NCI-H1105 treated with DMSO at 0.1 percent for 48 hours (cell line): ENCODE measurements at places on chromosomes 11 and 22.

GRCh38 chr11:61728940-61729219, 23.6 kb upstream of the MYRF start:
- no peak for DNase-seq

- no peak for DNase-seq
Measured at GRCh38 chr11:8089791-8090510, 8.9 kb downstream of the TUB start.

GRCh38 chr11:3234846-3235245, 2.6 kb upstream of the MRGPRE start:
- DNase-seq: no peak

DNA sequence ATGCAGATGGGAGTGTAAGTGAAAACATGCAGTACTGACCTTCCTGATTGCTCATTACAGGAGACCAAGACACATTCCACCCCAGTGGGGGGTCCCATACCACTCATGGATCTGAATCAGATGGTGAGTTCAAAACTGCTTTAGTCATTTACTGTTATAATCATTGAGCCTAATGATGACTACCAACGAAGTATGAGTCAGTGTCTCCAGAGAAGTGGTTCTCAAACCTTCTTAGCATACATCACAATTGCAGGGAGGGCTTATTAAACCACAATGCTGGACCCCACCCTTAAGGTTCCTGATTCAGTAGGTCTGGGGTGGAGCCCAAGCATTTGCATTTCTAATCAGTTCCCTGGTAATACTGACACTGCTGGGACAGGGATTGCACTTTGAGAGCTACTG, 75.8 kb downstream of the CD44 start:
- DNase-seq: no peak

DNA sequence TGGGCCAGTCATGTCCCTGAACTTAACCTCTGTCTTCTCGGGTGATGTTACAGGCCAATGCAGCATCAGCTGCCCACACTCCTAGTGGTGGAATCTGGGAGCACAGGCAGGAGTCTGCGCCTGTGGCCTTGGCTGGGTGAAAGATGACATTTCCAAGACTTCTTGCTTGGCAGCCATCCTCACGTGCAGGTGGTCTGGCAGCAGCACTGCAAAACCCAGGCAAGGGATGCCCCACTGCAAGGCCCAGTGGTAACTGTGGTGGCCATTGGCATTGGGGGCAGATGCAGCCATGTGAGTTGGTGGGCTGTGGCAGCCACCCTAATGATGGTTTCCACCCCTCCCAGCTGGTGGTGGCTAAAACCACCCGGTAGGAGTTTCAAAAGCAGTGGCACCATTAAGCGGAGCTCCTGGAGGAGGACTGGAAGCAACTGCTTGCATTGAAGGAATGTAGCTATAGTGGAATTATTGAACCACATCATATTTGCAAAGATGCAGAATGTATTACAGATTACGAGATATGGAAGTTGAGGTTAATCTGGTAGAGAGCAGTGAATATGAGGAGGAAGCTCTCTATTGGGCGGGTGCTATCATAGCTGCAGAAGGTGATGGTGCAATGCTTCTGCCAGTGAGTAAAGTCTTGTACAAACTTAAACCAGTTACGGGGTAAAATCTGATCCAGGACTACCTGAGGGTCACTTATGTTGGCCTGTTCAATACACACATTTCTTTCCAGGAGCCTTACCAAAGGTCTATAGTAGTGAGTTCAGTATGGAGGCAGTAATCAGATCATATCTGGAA, 120.7 kb upstream of the TOP3B start:
- no peak for DNase-seq

GRCh38 chr11:31932879-31933278, 121.8 kb upstream of the PAX6 start:
- DNase-seq: no peak

- no peak for DNase-seq
Measured at GRCh38 chr11:33110083-33110482, 51.2 kb downstream of the CSTF3 start.

DNA sequence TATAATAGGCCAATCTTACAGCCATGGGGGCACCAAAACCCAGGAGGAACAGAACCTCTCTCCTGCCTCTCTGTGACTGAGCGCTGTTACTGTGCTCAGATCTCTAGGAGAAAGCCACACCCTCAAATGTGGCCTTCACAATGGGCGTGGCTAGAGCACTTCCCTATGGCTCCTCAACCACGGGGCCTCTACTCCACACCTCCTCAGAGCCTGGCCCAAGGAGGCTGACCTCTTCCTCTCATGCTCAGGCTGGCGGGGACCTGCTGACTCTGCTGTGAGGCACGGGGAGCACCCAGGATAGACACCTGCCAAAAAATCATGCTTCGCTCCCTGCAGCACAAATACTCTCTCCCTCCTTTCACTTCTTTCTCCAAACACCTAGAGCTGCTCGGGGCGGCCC, 41.0 kb downstream of the C11orf58 start:
- no peak for DNase-seq

DNA sequence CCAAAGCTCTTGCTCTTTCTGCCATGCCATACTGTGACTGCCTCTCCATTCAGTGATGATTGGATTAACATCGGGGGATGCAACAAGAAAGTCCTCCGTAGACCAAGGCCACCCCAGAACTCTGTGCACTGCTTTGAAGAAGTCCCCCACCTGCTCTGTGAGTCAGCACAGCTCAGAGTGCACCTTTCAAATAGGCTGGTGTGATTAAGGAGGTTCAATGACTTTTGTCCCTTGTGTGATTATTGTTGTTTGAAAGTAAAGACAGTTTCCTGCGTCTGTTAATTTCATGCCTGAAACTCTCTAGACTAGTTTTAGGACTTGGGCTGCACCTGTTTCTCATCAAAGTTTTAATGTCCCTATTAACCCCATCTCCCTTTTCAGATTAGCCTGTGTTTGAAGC, 33.0 kb upstream of the DBX1 start:
- no peak for DNase-seq

DNA sequence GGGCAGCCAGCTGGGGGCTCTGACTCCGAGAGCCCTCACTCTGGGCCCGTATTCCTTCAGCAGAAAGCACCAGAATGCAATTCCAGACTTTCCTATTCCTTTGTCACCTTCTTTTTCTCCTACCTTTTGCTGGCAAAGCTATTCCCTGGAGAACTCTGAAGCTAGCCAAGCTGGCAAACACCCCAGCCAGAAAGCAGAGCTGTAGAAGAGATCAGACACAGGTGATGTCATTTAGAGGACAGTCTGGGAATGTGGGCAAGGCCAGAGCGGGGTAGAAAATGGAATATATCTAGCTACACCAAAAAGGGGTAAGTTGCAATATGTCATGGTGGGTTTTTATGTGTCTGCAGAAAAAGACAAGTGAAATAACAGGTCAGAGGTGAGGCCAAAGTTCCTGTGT, 205.1 kb downstream of the NXPE2 start:
- DNase-seq: no peak

DNA sequence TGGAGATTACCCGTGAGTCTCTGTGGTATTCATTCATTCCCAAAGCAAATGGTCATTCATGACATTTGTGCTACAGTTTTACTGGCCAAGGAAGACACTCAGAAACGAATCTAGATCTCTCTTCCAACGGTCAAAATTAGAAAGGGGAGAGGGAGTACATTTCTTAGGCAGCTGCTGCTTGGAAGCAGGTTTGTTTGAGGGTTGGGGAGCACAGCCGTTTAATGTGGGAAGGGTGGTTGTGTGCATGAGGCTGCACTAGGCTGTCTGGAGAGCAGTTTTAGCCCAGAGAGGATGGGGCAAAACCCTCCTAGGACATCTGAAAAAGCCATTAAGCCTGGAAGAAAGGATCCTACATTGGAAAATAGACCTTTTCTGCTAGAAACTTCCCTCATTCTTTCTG, 29.7 kb upstream of the TIMP3 start:
- no peak for DNase-seq

DNA sequence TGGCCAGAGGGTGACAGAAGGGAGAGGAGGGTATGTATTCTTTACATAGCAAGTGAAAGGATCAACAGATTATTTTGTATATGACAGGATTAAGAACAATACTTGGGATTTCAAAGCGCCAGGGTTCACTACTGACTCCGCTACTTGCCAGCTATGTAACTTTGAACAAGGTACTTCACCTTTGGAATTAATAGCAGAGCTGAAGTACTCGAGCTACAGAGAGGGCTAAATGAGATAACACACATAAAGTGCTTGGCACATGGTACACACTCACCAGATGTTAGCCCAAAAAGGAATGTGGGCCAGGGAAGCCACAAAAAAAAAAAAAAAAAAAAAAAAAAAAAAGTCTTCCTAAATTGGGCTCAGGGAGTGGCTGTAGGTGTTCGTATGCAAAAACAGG, 408.4 kb downstream of the BUD13 start:
- no peak for DNase-seq

DNA sequence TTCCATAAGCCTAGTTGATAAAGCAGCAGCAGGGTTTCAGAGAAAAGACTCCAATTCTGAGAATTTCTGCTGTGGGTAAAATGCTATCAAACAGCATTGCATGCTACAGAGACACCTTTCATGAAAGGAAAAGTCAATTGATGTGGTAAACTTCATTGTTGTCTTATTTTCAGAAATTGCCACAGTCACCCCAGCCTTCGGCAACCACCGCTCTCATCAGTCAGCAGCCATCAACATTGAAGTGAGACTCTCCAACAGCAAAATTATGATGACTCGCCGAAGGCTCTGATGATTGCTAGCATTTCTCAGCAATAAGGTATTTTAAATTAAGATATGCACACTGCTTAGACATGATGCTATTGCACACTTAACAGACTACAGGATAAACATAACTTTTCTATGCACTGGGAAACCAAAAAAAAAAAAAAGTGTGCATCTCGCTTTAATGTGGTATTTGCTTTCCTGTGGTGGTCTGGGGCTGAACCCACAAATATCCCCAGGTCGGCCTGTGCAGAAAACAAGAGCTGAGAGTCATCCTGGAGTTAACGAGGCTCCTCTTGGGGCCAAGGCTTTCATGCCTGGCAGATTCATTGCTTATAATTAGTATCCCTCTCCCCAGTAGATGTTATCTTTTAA, 192.1 kb downstream of the CTTN start:
- no peak for DNase-seq

- DNase-seq: no peak
Measured at GRCh38 chr11:19957294-19957943, 202.9 kb downstream of the DBX1 start.

DNA sequence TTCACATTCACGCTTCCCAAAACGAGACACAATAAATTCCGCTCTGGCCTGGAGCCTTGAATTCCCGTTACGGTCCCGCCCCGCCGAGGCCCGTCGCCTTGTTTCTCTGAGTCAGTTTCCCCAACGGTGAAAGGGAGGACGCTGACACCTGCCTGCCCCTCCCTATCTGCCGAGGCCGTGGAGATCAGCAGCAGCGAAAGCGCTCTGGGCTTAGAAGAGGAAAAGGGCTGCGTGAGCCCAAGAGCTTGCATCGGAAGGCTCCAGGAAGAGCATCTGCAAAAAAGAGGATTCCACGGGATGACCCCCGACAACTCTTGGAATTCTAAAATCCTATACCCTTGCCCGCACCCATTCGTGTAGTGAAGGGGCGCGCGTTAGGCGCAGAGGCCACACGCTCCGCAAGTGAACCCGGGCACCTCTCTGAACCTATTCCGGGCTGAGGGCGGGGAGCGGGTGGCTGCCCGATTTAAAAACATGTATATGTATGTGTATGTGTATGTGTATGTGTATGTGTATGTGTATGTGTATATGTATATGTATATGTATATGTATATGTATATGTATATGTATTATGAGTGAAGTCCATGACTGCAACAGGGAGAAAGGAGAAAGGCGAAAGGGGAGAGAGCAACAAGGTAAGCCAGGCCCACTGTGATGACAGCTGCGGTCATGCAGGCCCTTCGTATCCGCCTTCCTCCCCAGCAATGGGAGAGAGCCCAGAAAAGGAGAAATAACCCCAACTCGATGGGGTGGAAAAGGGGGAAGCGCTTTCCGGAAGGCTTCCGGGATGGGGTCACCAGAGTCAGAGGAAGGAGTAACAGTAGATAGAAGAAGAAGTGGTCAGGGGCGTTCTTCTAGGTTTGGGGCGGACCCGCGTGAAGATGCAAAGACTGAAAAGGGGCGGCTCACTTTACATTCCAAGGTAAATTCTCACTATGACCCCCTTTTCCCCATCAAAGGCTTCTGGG, 948 bp upstream of the MRTFA start:
- DNase-seq: no peak

DNA sequence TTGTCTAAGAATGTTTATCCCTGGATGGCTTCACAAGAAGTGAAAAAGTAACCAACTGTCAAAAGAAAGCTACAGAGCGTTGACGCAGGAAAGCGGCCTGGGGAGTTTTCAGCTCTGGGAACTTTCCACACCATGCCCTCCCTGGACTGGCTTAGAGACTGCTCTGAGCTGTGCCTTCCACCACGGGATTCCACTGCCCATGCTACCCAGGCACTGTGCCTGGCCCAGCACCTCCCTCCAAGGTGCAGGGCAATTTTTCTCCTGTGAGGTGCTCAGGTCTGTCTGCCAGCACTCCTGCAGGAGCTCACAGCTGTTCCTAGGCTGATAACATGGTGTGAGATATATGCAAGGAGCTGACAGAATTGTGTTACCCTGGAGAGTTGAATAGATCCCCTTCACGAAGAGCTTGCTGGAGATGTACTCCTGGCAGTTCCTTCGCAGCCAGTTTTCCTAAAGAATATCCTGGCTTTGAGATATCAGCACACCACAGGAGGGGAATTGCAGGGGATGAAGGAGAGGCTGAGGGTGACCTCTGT, 258.3 kb upstream of the B3GAT1 start:
- DNase-seq: no peak

- DNase-seq: peak; percentile 41
Measured at GRCh38 chr22:37843741-37844089, 419 bp downstream of the ANKRD54 start.

DNA sequence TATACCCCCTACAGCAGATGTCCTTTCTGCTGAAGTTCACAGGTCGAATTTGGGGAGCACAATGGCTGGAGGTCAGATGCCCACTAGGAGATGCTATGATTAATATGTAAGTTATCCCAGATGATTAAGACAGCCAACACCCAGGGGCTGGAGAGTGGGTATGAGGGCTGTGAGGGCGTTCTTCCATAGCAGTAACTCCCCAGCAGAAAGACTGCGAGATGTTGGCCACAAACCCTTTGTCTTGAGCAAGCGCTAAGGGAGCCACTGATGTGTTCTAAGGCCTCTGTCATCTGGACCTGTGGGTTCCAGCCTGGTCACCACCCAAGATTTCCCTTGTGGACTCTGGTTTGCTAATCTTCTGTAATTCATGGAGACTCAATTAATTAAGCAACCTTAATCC, 77.6 kb downstream of the BMAL1 start:
- DNase-seq: no peak

GRCh38 chr22:45200860-45201511, 37.3 kb downstream of the NUP50 start:
- no peak for DNase-seq

DNA sequence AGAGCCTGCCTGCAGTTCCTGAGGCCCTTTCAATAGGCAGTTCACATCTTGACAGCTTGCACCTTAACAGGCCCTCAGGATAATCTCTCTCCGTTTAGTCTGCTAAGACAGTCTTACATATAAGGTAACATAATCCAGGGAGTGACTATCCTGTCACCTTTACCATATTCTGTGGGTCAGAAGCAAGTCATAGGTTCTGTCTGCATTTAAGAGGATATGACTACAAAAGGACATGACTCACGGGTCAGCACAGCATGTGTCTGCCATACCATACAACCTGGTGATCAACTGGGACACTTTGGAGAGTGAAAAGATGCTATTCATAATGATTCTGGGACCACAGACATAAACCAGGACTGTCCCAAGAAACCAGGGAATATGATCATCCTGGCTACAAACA, 611.1 kb downstream of the SOX6 start:
- DNase-seq: no peak

GRCh38 chr11:119108857-119109221, 1.7 kb downstream of the C2CD2L start:
- no peak for DNase-seq
